IMR-90 (cell line): ENCODE measurements at places on chromosomes 5 and 9. TPM values are rescaled to one million over a fixed set of nuclear protein-coding genes. Genes with fewer than 3 reads are reported as not detected.

PRDM9 gene
- not detected in 2 replicates for total RNA-seq

ELP1 gene
- total RNA-seq = 39.7 and 43.2 TPM in 2 replicates

SPATA6L gene
- total RNA-seq = 0.18 and 0.28 TPM in 2 replicates

DNA sequence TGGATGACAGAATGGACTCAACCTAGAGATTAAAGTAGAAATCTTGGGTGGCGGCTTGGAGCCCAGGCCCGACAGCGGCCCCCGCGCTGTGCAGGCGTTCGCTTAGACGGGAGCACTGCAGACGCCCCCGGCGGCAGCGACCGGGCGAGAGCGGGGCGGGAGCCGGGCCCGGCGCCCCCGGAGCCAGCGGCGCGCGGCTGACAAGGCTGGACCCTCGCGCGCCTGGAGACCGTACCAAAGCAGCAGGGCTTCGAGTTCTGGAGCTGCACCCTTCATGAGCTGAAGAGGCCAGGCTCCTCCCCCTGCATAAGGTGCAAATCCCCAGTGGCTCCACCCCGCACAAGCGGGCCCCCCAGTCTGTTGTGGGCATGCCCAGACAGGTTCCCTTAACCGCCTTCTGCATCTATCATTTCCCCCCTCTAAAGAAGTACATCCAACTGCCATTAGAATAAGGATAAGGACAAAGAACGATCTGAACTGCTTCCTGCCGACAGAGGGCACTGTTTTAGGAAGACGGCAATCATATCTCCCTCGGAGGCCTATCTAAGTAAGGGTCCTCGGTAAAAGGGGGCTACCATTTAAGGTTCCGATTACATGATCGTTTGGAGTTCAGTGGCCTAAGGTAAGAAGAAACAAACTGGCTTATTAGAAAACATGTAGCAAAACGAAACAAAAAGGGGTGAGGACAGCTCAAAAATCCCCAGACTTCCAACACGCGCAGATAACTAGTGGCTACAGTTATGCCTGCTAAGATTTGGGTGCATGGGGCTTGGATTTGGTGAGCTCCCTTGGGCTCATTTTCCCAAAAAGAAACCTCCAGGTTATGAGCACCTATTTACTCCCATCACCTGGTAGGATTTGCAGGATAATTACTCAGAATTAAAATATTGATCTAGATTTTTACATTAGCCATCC is 66.3 kb downstream of the RGMB start:
- DNase-seq = no peak

DNA sequence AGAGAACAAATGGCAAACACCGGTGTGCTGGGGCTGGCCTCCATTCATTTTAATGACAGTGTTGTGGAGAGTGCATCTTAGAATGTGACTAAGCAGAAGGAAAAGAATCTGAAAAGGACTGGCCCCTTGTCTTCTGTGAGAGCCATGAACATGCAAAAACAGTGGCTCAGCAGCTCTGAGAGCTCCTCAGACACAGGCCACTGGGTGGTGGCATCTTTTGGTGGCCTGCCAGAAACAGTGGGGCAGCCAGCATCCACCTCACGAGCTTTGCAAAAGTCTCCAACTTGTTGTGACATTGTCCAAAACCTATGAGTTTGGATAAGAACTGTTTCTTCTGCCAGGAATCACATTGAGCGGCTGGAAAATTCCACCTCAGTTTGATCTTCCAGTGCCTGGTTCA is 233.4 kb downstream of the NR3C1 start:
- no peak for DNase-seq

DNA sequence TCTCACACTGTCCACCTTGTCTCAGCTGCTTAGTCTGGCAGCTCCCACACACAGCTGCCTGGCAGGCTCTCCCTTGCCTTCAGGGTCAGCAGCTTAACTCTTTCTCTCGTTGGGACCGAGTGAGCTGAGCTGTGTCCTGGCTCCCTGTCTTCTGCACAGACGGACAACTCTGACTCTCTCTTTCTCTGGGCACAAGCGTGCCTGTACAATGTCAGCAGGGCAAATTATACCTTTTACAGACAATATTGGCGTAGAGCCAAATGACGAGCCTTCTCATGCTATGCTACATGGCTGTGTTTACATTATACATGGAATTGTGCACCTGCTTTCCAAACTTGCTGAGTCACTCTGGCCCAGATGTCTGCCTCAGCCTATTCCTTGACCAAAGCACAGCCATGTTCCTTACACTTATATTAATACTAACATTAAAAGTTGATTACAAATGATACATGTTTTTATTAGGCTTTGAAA is 188.6 kb downstream of the CYLC2 start:
- no peak for DNase-seq
